ENCODE measurements at places on chromosomes 16 and 17.

DNA sequence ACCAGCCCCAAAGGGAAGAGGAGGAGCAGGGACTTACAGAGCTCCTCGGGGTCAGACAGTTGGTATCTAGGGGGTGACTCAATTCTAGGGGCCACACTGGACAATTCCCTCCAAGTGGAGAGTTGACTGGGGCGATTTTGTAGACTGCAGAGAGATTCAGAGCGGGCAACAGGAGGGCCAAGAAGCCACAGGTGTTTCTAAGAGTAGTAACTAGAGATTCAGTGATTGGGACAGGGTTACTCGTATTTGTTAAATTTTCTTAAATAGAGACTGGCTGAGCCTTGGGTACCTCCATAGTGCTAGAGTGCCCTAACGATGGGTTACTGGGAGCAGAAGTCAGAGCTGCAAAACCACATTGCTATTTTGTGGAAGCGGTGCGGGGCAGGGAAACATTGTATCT, 3.3 kb upstream of the INPP5K start:
- DNase-seq = no peak

DNA sequence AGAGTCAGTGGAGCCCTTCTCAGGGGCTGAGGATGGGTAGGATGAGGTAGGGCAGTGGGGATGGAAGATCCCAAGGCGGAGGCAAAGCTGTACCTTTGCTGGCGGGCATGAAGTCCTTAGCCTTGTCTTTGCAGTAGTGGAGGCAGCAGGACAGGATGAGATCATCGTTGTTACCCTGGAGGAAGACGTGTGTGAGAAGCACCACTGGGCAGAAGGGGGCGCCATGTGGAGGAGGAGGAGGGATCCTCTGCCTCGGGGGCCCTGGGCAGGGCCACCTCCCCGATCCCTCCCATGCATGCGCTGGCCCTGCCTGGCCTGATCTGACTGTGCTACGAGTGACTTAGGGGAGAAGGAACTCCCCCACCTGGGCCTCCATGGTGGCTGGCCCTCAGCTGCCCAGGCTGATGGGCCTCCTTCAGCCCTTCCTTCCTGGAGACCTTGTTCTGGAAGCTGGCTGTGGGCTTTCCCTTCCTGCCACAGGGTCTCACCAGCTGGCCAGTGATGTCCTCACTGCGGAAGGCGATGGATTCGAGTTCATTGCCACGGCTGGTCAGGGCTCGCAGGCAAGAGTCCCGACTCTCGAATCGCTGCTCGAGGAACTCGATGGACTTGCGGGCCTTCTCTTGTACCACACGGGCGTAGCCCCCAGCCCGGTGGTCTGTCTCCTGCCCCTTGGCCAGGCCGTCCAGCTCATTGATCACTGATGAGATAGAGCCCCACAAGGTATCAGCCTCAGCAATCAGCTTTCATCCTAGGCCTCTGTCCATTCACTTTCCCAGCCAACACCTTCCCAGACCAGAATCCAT, 10.3 kb downstream of the HIC1 start:
- DNase-seq = peak; percentile 66

DNA sequence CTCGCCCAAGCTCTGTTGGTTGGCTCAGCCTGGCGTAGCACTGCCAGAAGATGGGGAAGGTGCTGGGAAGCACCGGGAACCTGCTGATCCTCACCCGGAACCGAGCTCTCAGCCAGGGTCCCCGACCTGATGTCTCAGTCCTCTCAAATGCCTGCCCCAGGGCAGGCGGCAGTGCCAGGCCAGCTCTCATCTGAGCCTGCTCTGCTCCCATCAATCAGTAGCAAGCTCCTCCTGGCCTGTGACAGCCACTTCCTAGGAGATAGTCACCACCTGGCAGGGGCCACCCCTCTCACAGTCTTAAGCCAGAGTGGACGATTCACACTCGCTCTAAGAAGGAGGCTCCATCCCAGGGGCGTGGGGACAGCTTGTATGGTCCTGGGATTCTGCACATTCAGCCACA, 62.0 kb downstream of the ENGASE start:
- peak; percentile 80 for DNase-seq

DNA sequence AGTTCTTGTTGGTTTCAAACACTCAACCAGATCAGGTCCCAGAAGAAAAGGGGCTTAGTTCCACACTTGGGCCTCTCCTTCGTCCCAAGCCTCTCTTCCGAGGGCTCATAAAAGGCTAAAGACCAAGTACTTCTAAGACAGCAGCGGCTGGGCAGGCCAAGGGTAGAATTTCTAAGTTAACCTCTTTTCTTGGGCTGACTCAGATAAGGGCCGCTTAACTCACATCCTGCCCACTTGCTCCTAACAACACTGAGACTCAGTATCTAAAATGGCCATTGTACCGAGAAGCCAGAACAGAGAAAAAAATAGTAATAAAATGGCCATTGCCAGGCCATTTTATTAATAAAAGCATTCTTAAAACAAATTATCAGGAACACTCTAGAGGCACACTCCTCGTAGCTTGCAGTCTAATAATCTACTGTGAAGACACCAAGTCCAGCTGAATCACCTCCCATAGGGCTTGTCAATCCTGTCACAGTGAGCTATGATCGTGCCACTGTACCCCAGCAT, 42.1 kb downstream of the RANBP10 start:
- DNase-seq = no peak

- no peak for DNase-seq
Measured at GRCh38 chr17:6027342-6028024, 42.7 kb upstream of the WSCD1 start.

DNA sequence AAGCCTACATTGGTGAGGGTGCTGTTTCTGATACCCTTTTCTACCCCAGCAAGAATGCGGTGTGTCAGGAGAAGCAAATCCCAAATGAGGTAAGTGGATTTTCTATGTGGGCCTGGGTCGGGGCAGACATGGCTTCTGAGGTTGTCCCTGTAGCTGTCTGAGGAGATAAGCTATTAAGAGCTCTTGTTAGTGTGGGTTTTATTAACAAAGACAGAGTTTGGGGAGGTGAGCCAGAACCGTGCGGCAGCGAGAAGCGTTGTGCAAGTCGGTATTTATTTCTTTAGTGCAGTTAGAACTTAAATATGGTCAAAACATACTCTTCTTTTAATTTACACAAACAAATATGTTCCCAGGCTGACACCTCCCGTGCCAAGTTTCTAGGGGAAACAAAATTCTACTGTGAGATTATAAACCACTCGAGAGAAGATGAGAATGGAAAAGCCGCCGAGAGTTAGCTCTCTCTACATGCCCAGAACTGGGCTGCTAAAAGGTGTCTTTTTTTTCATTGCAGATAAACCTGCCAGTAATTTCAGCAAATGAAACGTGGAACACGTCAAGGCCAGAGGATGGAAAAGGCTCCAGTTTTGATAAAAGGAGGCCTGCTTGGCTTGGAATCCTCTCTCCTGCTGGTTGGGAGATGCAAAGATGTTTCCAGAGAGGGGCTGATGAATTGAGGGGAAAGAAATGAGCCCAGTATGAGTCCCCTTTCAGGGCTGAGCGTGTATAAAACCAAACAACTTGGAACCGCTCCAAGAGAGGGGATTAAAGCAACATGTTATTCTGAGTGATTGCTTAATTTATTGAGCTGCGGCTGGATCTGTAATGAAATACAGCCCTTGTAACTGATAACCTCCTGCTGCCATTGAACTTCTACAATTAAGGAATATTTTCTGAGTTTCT, 254.6 kb downstream of the MRTFB start:
- peak; percentile 63 for DNase-seq

DNA sequence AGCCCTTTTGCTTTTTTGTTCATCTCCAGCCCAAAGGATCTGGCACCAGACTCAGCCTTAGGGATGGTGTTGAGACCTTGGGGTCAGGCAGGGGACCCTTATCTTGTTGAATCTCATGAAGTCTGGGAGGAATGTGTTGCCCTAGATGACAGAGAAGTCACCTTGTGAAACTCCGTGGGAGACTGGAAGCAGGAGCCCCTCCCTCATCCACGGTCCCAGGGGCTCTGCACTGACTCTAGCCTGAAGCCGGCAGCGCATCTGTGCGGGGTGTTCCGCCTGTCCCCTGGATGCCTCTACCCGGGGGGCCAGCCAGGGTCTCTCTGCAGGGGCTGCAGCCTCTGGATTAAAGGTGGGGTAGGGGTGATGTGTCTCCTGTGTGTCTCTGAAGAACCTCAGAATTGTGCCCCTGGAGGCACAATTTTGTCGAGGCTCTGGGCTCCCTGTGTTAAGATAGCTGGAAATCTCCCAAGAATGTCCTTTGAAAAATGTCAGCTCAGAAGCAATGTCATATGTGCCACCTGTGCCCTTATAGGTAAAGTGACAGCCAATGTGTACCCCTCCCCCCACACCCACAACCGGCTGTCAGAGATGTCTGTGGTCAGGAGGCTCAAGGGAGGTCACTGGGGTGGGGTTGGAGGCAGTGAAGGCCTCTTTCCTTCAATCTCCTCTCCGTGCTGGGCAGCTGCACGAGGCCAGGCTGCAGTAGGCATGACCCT, 32.1 kb upstream of the CDC42EP4 start:
- peak; percentile 80 for DNase-seq

DNA sequence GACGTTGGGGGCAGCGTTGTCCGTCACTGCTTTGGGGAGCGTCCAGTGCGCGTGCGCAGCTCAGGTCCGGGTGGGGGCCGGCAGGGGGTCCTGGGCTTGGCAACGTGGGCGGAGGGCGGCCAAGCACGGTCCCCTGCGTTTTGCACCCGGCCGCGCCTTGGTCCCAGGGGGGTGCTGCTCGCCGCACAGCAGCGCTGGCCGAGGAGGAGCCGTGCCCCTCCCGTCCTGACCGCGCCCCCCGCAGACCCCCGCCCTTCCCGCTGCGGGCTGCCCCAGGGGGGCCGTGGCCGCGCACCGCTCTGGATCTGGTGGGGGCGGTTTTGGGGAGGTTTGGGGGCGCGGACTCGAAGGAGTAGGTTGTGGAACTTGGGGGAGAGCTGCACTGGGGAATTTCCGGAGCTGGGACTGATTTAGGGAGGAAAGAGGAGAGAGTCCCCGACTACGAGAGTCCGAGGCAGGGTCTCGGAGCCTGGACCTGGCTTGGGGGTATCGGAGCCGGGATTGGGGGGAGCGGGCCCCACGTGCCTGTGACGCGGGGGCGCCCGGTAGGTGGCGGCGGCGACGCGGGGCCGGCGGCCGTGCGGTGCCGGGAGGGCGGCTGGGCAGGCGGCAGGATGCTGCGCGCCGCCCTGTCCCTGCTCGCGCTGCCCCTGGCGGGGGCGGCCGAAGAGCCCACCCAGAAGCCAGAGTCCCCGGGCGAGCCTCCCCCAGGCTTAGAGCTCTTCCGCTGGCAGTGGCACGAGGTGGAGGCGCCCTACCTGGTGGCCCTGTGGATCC, at the start of gene SLC9A5:
Gene SLC9A5, plus strand, starts transcription at position 579 of the 777 bp plus-strand sequence. Its CDS starts 36 bp downstream, at position 615.
- peak; percentile 86 for DNase-seq

- no peak for DNase-seq
Measured at GRCh38 chr16:75378616-75379015, 54.7 kb downstream of the CFDP1 start.

DNA sequence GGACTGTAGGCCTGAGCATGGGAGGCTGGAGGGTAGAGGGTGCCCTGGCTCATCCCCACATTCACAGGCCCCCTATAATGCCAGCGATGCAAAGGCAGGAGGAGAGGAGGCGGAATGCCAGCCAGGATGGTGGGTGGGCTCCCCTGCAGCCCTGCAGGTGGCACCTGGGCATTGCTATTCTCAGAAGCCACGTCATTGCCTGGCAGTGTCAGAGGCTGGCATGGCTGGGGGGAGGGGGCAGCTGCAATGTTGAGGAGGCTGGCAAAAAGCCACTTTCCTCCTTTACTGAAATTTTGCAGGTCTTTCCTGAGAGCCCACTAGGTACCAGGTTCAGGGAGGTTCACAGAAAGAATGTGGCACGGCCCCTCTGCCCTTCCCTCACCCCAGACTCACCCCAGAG, 36.2 kb downstream of the RAB11FIP4 start:
- no peak for DNase-seq

GRCh38 chr16:17038415-17038814, 432.3 kb downstream of the XYLT1 start:
- no peak for DNase-seq

DNA sequence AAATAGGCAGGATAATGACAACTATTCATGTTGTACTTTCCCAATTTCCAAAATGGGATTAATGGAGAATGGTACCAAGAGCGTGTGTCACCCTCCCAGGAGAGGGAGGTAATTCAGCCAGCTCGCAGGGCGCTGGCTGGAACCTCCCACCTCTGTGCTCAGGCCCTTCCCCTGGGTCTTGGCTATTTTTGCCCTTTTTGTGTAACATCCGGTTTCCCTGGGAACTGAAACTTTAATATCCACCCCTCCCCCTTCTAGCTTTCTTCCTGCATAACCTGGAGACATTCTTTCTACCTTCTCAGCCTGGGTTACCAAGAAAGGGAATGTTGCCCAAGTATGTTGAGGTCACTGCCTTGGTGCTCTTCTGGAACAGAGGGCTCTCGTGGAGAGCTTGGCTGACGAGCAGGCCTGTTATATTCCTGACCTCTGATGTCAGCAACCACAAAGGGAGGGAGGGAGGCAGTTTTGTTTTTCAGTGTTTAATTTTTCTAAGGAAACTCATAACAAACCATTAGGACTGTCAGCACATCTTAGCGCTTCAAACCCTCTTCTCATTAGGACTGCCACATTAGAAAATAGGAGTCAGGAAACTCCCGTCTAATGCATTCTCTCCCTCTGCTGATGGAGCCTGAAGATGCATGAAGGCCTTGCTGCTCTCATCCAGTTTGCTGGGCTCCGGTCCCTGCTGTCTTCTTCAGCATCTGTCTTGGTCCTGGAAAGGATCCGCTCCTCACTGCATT, 25.6 kb downstream of the ITGB3 start:
- DNase-seq = no peak

- DNase-seq = no peak
Measured at GRCh38 chr17:45003877-45004276, 35.8 kb upstream of the C1QL1 start.

GRCh38 chr17:56326001-56326359, 172.7 kb downstream of the ANKFN1 start:
- DNase-seq = no peak

GRCh38 chr16:30571445-30572322, at the start of gene ZNF688:
TSS of gene ZNF688 (minus strand) at chr16:30571714. CDS start at chr16:30571629, 85 bp downstream.
- DNase-seq = peak; percentile 93

DNA sequence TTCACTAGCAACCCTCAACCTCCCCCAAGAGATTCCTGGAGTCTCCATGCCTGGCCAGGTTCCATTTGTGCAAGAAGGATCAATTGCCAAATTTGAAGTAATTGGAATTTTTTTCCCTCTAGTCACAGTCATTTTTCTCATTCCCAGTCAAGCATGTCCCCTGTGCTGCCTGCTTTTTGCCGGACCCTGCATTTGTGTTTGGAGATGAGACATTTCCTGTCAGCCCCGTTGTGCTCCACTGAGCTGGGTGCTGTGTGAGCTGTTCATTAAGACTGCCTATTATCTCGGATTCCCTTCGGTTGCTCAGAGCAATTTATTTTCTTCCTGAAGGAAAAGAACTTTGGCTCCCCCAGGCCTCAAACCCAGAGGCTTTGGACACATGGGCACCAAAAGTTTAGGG, 201.0 kb upstream of the NLRP1 start:
- DNase-seq = no peak

DNA sequence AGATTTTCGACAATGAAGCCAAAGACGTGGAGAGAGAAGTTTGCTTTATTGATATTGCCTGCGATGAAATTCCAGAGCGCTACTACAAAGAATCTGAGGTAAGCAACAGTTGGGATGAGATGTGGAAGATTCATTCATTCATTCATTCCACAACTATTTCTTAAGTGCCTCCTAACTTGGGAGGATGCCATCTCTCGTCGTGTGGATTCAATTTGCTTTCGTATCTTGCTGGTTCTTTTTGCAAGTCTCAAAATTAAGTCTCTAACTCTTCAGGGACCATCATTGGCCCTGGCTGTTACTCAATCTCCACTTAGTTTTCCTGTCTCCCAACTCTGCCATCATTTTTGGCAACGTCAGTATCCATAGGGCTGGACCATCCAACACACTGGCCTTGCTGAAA, 85.6 kb upstream of the NOL11 start:
- no peak for DNase-seq

Measured in SK-N-SH (cell line).